Adrenal gland (tissue), 19 donors: ENCODE measurements at places on chromosomes 4 and X.

- DNase-seq, result no peak
Measured at GRCh38 chrX:16750136-16750535, 30.7 kb downstream of the SYAP1 start.

GRCh38 chr4:105520819-105521790 is 31.3 kb upstream of the ARHGEF38 start:
- DNase-seq, result peak; percentile 31

- DNase-seq, result no peak
Measured at GRCh38 chrX:31228415-31228832, 156.6 kb upstream of the FTHL17 start.

DNA sequence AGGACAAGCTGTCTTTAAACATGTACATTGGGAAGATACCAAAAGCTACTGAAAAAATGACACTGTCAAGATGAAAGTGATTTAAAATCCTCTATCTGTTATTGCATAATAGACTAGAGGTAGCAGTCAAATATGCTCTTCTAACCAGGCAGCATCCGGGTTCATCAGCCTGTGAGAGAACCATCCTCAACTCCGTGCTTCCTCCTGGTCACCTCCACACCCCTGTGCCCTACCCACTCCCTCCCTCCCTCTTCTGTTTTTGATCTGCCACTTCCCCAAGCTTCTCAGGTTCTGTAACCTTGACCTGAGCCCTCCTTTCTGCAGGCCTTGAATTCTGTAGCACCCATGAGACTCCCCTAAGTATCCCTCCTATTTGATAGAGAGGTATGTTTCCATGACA is 5.9 kb downstream of the NOX1 start:
- no peak for DNase-seq

DNA sequence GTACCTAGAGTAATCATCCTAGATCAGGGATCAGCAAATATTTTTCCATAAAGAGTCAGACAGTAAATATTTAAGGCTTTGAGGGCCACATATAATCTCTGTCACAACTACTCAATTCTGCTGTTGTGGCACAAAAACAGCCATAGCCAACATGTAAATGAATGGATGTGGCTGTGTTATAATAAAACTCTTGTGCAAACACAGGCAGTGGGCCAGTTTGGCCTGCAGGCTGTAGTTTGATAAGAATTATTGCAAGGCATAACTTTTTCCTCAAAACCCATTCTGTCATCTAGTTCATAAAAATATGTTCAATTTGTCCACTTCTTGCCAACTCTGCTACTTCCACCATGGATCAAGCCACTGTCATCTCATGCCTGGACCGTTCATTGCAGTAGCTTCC is 39.4 kb upstream of the SHROOM4 start:
- DNase-seq, result no peak

GRCh38 chrX:39063702-39064101 is 262.4 kb downstream of the MID1IP1 start:
- no peak for DNase-seq

- DNase-seq, result no peak
Measured at GRCh38 chr4:147493307-147493706, 12.4 kb downstream of the EDNRA start.

DNA sequence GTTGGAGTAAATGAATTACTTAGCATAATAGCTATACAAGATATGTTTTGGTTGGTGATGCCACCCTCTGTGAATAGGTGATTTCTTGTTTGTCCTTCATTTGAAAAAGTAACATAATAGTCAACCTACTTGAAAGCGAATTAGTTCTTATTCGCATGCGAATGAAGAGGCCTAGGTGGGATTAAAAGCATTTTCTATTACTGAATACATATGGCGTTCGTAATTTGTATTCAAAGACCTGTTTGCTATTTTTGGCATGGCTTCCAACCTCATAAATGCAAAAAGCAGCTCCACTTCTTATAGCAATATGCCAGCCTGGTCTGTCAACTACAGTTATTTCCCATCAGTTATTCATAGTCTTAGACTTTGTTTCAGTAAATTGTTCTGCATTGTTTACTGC is 261.3 kb downstream of the TENM3 start:
- no peak for DNase-seq

- DNase-seq, result no peak
Measured at GRCh38 chr4:181599134-181599533, 644.1 kb upstream of the TENM3 start.

DNA sequence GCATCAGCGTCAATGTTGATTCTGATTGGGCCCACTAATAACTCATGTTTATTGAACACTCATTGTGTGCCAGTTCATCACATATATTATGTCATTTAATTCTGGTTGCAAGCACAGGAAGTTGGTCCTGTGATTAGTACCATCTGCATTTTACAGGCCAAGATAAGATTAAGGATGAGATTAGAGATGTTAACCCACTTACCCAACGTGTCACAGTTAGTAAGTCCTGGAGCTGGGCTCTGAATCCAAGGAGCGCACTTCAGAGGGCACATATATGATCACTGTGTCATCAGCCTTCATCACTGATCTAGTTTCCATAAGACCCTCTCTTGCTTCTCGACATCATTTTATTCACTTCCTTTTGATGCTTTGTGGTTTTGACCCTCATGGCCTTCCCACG is 205.3 kb upstream of the ANXA3 start:
- DNase-seq, result no peak

DNA sequence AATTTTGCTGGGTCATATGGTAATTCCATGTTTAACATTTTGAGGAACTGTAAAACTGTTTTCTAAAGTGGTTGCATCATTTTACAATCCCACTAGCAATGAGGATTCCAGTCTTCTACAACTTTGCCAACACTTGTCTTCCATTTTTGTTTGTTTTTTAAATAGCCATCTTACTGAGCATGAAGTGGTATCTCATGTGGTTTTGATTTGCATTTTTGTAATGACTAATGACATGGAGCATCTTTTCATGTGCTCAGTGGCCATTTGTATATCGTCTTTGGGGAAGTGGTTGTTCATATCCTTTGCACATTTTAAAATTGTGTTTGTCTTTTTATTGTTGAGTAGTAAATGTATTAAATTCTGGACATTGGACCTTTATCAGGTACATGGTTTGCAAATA is 94.7 kb downstream of the TMEM131L start:
- DNase-seq, result no peak

- no peak for DNase-seq
Measured at GRCh38 chrX:151830911-151831310, 81.8 kb upstream of the MAGEA4 start.

- no peak for DNase-seq
Measured at GRCh38 chr4:106247600-106247999, 68.4 kb downstream of the TBCK start.

DNA sequence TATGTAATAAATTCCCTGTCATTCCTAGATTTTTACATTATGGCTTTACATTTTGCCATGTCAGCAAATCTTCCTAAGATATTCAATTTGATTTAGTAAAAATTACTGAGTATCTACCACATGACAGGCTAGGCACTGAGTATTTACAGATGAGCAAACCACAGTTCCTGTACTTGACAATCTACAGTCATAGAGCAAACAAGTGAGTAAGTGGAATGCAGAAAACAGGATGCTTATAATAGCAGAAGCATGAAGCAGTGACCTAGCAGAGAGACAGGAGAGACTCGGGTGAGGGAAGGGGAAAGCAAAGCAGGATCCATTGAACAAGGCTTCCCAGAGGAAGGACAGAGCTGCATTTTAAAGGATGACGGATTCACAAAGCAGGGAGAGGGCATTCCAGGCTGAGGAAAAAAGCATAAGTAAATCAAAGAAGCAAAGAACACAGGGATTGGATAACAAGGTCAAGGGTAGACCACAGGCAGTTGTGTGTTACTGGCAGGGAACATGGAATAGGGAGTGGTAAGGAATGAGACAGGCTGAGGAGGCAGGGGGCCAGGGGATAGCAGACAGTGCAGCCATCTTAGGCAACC is 124.7 kb upstream of the C1QTNF7 start:
- DNase-seq, result no peak

DNA sequence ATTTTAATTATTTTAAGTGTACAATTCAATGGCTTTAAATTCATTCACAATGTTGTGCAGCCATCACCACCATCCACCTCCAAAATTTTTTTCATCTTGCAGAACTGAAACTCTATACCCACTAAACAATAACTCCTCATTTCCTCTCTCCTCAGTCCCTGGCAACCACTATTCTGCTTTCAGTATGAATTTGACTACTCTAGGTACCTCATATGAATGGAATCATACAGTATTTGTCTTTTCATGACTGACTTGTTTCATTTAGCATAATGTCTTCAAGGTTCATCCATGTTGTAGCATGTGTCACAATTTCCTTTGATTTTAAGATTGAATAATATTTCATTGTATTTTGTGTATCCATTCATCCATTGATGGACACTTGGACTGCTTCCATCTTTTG is 46.9 kb downstream of the KIF4A start:
- no peak for DNase-seq

DNA sequence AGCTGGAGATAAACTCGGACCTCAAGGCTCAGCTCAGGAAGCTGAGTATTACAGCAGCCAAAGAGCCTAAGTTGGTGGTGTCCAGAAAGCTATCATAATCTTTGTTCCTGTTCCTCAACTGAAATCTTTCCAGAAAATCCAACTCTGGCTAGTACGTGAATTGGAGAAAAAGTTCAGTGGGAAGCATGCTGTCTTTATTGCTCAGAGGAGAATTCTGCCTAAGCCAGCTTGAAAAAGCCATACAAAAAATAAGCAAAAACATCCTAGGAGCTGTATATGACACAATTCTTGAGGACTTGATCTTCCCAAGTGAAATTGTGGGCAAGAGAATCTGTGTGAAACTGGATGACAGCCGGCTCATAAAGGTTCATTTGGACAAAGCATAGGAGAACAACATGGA is 74.6 kb downstream of the SHISA3 start:
- DNase-seq, result no peak

GRCh38 chr4:94228493-94229216 is 21.0 kb downstream of the SMARCAD1 start:
- DNase-seq, result no peak

- no peak for DNase-seq
Measured at GRCh38 chrX:125175991-125176584, 143.6 kb upstream of the TEX13C start.

DNA sequence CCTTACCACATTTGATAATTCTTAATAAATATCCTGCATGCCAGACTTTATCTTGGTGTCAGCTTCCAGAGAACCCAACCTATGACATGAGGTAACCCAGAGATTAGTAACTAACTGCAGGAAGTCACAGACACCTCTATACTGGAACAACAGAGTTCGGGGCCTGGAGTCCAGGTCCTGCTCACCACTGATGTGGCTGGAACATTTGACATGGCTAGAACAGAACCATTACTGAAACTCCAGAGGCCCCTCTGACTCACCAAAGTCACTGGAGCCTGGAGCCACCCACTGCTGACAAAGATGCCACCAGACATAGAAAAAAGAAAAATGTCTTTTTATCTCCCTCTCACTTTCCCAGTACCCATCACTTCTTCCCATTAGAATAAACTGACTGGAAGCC is 403.7 kb downstream of the MID1IP1 start:
- no peak for DNase-seq

DNA sequence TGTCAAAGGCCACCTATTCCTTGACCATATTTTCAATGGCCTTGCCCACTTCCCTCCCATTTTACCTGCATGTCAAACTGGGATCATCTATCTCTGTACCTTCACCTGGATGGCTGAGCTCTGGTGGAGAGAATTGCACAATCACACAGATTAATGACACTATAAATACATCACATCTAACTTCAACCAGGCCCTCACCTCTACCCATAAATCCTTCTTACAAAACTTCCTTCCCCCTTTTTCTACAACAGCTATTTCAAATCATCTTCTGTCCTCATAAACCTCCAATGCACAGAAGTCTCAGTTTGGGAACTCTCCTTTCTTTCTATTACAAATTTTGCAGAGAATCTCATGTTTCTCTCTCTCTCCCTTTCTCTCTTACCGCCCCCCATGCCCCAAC is 9.2 kb downstream of the PALLD start:
- no peak for DNase-seq

- no peak for DNase-seq
Measured at GRCh38 chrX:100207331-100208024, 202.6 kb downstream of the PCDH19 start.

GRCh38 chrX:74613370-74614092 is 893 bp downstream of the RLIM start:
- no peak for DNase-seq

DNA sequence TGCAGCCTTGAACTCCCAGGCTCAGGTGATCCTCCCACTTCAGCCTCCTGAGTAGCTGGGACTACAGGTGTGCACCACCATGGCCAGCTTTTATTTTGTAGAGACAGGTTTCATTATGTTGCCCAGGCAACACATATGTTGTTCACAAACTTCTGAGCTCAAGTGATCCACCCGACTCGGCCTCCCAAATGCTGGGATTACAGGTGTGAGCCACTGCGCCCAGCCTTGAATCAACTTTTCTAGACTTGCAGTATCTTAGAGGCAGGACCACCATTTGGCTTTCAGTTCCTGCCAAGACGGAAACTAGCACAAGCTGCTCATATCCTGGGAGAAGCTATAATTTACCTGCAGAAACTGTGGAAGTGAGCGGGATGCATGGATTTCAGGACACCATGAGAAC is 19.9 kb downstream of the NAT8L start:
- DNase-seq, result no peak

DNA sequence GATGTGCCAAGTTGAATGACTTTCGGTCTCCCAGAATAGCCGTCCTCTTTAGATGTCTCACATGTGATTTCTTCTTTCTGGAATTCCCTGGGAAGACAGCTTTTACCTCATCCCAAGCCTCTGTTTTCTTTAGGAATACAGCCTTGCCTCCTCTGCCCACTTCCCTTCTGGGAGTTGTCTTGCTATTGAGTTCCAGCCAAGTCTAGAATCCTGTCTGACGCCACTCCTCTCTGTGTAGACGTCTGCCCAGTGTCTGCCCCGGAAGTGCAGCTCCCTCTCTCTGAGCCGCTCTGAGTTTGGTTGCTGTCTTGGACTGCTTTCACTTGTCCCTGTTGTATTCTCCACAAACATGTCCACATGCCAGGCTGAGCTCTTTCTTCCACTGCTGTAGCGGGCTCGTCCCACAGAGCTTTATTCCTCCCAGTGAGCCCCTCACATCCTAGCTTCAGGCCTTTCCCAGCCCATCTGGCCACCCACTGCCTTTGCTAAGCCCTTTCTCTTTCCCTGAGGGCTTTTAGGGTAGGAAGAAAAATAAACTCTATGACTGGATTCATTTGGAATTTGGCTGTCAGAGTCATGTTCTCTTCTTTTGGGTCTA is 9.0 kb upstream of the IGFBP7 start:
- peak; percentile 78 for DNase-seq

GRCh38 chr4:166930464-166930863 is 303.8 kb downstream of the SPOCK3 start:
- no peak for DNase-seq

DNA sequence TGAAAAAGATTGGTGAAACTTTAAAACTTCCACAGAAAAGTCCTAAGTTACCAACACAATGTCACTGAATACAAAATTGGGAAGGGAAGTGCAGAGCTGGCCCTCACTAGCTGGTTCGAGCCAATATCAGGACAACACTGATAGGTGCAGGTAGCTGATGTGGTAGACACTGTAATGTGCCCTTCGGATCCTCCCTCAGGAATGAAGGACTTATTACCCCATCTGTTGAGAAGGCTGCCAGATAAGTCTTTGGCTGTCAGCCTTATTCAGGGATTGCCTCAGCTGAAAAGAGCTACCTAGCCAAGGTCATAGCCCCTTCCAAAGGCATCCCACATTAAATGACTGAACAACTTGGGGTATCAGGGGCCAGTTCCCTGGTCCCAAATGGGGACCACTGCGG is 5.3 kb downstream of the MCF2 start:
- DNase-seq, result no peak
